ENCODE measurements at places on chromosomes 13 and 19.

DNA sequence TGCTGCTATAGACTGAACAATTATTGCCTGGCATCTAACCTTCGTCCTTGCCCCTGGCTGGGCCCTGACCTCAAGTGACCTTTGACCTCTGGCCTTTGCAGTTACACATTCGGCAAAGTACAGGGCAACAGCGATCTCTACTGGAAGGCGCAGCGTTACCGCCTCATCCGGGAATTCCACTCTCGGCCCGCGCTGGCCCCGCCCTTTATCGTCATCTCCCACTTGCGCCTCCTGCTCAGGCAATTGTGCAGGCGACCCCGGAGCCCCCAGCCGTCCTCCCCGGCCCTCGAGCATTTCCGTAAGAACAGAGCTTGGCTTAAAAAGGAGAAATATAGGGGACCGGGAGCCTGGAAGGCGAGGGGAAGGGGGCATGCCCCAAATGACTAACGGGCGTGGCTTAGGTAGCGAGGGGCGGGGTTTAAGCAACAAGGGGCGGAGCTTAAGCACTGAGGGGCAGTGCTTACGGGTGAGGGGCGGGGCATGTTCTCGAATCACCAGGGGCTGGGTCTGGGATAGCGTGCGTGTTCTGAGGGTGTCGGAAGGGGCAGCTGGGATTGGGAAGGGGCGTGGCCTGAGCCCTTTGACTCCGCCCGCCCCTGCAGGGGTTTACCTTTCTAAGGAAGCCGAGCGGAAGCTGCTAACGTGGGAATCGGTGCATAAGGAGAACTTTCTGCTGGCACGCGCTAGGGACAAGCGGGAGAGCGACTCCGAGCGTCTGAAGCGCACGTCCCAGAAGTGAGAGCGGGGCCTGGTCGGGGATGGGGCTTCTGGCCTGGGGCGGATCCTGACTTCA lies 52.7 kb downstream of the TRPM4 start:
- DNase-seq, result no peak

- DNase-seq, result no peak
Observed at GRCh38 chr19:3551792-3552095, 5.6 kb downstream of the MFSD12 start.

GRCh38 chr19:17540174-17540573 lies 15.3 kb upstream of the COLGALT1 start:
- DNase-seq, result no peak

- no peak for DNase-seq
Observed at GRCh38 chr13:20116213-20116612, 44.6 kb downstream of the GJA3 start.

- DNase-seq, result no peak
Observed at GRCh38 chr13:48175185-48175584, 57.8 kb upstream of the ITM2B start.

DNA sequence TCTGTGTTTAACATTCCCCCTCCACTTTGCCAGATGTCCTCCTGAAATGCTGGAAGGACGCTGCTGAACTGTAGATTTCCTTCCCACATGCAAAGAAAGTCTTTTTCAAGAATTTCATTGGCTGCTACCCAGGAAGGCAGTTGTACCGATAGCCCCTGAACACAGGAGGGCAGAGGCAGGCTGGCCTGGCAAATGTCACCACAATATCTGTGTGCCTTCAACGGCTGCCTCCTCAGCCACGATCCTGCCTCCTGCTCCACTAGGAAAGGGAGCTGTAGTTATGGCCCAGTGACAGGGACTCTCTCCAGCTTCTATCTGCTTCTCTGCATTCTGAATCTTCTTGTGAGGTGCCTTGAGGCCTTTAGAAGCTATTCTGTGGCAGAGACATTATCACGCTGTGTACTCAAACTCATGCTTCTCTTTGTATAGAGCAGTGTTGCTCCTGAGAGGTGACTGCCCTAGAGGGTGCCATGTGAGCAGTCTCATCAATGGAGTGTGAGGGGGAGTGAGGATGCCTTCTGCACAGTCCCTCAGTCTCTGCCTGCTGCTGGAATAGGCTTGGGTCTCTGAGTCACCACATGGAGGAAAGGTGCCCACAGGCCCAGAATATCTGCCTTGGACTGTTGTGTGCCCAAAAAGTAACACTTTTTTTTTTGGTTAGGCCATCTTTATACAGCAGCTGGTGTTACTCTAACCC lies 279.8 kb downstream of the DNAJC15 start:
- peak; percentile 45 for DNase-seq

DNA sequence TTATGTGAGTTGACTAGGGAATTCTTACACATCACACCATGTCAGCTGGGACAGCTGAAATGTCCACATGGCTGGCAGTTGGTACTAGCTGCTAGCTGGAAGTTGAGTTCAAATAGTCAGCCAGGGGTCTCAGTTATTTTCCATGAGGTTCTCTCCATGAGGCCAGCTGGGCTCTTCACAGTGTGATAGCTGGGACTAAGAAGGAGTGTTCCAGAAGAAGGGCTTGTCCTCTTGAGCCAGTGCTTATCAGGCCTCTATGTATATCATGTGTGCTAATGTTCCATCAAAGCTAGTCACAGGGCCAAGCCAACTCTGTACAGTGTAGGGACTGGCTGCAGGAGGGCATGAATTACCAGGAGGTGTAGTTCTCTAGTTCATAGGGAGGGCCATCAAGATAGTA lies 11.8 kb downstream of the USPL1 start:
- no peak for DNase-seq

DNA sequence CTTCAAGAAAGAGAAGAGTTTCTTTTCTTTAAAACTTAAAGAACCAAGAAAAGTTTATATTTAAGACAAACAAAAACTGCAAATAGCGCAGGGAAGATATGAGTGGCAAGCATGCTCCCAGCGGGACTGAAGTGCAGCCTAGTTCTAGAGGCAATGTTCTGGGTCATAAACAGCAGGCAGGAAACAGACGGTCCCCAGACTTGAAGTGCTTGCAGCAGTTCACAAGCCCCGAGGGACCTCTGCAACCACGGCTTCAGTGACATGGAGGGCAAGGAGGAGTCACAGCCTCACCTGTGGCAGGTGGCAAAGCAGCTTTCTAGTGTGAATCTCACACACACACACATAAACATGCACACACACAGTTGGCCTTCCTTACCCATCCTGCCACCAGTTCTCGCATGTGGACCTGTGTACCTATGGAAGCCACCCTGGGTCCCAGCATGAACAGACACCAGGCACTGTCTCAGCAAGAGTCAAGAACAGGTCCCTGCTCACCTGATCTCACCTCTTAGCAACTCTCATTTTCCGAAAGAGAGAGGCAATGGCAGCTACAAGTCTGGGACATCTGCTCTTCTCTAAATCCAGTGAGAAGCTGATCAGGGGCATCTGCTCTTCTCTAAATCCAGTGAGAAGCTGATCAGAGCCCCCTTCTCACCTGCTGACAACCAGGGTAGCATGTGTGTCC lies 162.0 kb downstream of the EFNB2 start:
- peak; percentile 95 for DNase-seq

GRCh38 chr19:49544154-49544553 lies 16.4 kb downstream of the RCN3 start:
- DNase-seq, result no peak

- no peak for DNase-seq
Observed at GRCh38 chr13:113723410-113724015, 35.5 kb upstream of the TMEM255B start.

GRCh38 chr13:73129023-73129422 lies 70.2 kb downstream of the KLF5 start:
- DNase-seq, result no peak

DNA sequence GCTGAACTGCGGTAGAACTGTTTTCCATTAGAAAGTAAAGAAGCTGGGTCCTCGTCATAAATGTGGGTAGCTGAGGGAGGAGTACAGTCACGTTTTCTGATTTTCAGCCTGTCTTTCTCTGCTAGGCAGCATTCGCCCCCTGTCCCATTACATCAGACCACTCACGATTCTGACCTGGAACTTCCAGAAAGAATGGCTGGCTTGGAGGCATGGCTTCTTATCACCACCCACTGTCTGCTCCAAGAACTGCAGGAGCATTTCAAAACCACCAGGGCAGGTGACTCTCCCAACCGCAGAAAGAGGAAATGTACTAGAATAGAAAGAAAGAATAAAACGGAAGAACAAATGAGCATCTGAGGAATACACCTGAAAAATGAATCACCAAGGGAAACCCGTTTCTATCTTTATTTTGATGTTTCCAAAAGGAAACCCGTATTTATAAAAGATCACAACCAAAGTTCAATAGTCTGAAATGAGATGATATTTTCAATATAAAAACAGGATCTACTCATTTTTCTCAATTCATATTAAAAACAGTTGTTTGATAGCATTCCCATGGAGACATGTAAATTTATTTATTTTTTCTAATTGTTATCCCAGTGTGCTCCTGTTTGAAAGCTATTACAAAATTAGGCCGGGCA lies 22.1 kb upstream of the POMP start:
- peak; percentile 44 for DNase-seq
